ENCODE measurements at places on chromosomes 2 and 18.
A peak's percentile ranks its signal among the peaks of the same experiment; 100 is the strongest.

GRCh38 chr18:46291149-46291548 is 187.0 kb downstream of the HAUS1 start:
- no peak for DNase-seq

GRCh38 chr2:32756074-32756727 is 128.4 kb downstream of the TTC27 start:
- no peak for DNase-seq

DNA sequence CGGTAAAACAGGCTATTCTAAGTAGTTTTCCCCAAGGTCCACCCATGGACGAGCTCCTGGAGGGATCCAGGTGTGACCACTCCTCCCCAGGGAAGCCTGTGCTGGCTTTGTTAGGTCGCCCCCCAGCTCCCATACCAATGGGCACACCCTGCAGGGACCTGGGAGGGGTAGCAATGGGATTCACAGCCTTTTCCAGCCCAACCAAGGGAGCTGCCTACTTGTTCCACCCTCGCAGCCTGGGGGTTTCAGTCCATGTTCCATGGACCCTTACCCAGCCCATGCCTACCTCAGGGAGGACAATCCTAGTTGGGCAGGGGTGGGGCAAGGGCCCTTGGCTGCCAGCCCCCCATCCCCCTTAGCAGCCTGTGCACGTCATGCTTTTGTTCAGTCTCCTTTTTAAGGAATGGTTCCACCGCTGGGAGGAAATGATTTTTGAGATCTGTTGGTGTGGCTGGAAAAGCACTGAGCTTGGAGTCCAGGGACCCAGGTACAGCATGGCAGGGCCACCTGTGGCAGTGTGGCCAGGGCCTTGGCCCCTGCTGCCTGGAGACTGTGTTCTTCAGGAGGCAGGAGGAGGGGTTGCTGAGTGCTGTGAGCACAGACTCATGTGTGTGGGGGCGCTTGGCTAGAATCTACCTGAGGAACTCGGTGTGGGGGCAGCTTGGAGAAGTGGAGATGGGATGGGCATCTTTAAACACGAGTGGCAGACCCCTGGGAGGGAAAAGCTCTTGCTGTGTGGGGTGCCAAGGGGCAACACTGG is 166.8 kb downstream of the TWIST2 start:
- no peak for DNase-seq

DNA sequence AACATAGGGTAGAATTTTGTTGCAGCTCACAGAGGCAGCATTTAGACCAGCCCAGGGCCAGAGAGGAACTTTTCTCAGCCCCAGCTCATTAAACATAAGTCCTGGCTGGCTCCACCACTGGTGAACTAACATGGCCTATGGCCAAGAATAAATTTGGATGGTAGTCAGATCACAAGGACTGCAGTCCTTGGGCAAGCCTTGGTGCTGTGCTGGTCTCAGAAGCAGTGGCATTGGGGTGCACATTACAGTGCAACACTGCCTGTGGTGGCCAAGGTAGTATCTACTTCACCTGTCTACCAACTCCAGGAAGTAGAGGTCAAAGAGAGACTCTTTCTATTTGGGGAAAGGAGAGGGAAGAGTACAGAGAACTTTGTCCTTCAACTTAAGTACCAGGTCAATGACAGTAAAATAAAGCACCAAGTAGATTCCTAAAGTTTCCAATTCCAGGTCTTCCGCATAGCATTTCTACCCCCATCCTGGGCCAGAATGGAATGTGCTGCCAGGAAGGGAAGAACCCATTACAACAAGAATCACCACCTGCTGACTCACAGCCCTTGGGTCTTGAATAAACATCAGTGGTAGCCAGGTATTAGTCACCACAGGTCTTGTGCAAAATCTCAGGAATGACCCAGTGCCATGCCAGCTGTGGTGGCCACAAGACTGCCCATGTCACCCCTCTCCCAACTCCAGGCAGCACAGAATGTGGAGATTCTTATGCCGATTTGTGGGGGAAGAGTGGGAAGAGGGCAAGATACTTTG is 155.4 kb upstream of the FSIP2 start:
- peak; percentile 80 for DNase-seq

DNA sequence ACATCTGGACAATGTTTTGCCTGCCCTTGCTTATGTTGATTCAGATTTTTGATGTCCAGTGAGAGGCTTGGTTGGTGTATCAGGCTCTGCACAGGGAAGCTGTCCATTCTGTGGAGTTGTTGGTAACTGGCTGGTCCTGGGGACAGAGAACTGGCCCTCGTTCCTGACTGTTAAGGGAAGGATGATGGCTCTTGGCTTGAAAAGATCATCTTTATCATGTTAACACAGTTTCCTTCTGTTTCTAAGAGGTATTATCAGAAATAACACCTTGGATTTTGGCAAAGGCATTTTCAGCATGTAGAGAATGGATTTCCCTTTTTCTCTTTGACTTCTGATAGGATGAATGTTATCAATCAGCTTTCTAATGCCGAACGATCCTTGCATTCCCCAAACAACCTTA is 19.3 kb downstream of the STK25 start:
- no peak for DNase-seq

DNA sequence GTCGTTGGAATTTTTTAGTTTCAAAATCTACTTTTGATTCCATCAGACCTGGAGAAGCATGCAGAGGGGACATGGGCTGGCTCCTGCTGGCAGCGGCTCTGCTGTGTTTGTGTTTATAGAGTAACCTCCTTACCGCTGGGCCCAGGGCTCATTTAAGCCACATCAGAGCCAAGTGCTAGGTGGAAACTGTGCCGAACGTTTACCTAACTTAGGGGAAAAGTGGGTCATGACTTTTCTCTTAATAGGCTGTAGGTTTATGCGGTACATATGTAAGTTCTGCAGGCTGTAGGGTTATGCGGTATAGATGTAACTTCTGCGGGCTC is 17.7 kb downstream of the CNDP2 start:
- DNase-seq: no peak

DNA sequence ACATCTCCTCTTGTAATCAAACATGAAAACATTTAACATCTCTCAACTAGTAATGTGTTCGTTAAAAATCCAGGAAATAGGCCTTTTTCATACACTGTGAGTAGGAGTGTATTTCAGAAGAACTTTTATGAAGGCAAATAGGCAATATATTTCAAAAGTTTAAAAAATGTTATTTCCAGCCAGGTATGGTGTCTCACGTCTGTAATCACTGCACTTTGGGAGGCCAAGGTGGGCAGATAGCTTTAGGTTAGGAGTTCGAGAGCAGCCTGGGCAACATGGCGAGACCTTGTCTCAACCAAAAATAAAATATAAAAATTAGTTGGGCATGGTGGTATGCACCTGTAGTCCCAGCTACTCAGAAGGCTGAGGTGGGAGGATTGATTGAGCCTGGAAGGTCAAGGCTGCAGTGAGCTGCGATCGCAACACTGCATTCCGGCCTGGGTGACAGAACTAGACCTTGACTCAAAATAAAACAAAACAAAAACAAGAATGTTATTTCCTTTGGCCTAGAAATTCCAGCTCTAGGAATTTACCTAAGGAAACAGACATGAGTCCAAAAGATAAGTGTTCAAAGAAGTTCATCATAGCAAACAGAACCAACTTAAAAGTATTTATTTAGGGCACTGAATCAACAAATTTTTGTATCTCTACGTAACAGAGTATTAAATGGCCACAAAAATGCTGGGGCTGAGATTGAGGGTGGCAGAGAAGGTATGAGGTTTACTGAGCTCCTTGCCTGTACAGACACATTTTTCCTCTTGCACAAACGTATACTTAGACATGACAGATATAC is 14.9 kb downstream of the RBKS start:
- no peak for DNase-seq

- peak; percentile 5 for DNase-seq
Observed at GRCh38 chr2:127614731-127615130, 31.2 kb upstream of the GPR17 start.

- no peak for DNase-seq
Observed at GRCh38 chr2:1611886-1612285, 132.4 kb downstream of the PXDN start.

DNA sequence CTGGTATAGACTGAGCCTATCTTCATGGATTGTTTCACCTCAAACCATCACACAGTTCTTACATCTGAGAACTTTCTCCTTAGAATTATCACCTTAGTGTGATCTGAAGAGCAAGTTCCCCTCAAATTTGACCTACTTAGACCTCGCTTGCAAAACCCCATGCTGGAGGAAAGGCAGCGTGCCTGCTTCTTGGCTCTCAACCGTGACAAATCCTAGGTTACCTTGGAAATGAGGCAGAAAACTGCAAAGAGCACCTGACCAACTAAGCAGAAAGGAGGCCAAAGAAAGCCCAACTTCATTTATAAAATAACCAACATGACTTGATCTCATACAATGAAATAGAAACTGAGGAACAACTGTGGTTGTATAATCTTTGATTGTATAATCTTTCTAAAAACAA is 146.4 kb downstream of the RAB3GAP1 start:
- DNase-seq: no peak

DNA sequence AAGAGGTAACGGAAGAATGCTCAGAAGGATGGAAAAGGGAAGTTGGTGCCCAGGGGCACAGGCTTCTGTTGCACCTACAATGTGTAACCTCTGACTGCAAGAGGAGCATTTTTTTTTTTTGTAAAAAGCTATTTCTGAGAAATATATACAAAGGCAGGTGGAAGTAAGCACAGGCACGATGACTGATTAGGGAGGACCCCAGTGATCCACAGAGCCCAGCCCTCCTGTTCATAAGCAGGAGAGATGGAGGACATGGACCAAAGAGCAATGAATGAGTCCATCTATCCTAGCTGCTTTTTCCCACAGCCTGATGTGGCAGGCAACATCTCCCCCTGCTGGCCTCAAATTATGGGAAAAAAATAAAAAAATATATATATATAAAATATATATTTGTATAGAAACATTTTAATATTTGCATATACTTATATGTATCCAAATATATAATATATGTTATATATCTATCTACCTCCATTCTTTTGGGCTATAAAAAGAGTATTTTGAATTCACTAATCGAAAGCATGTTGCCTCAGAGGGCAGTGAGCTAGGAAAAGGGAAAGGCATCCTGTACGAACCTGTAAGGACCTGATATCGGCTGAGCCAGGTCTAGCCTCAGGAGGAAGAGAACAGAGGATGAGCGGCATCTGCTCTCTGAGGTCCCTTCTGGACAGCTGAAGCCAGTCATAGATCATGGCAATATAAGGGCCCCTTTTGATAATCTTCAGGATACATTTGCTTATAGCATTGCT is 166.0 kb upstream of the STK17B start:
- DNase-seq: peak; percentile 43

GRCh38 chr2:173750353-173750801 is 214.8 kb downstream of the SP3 start:
- DNase-seq: peak; percentile 26

GRCh38 chr2:223967981-223968380 is 10.7 kb downstream of the MRPL44 start:
- peak; percentile 94 for DNase-seq

DNA sequence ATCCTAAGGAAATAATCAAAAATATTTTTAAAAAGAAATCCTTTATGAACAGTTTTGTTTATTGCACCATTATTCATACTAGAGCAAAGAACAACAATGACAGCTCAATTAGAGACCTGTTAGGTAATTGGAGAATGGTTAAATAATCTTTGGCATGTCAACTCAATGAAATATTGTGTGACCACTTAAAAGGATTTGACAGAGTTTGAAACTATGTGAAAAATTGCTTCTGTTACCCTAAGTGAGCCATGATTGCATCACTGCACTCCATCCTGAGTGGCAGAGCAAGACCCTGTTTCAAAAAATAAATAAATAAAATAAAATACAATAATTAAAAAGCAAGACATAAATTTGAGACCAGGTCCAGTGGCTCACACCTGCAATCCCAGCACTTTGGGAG is 66.1 kb upstream of the ATP8B1 start:
- DNase-seq: no peak

GRCh38 chr2:112001136-112001715 is 53.8 kb upstream of the TMEM87B start:
- DNase-seq: no peak

- DNase-seq: no peak
Observed at GRCh38 chr18:79379251-79379905, 16.4 kb upstream of the NFATC1 start.

DNA sequence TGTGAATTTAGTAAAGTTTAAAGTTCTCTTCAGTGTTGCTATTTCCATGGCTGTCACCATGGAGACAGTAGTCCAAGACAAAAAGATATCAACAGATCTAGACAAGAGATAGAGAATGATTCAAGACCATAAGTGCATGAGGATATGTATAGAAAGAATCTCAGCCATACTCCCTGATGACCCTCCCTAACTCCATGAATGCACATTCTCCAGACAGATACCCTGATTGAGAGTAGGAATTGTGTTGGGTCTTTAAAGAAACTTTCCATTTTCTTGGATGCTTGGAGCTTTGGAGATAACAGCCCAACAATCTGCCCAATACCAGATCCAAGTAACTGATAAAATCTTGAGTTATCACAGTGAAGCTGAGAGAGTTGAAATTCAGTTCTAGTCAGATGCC is 1601.2 kb upstream of the CELF4 start:
- DNase-seq: no peak

- DNase-seq: no peak
Observed at GRCh38 chr2:75896779-75897366, 186.2 kb upstream of the GCFC2 start.

Measured in HCEC 1CT (cell line).